ENCODE measurements at places on chromosomes 3 and 15.

DNA sequence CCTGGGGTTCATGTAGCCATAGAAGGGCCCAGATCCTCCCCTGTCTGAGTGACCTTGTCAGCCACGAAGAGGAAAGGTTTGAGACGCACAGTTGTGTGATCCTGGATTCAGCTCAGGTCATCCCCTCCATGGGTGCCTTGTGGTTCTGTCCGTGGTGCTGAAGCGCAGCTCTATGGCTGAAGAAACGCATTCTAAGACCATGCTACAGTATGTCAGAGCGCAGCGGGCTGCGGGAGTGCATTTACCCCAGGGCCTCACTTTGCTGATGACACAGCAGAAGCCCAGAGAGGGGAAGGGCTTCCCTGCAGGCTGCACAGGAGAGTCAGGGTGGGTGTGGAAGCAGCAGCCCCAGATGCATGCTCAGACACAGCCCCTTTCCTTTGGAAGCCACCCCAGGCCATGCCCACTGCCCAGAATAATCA is 68.8 kb upstream of the IQSEC1 start:
- no peak for DNase-seq

DNA sequence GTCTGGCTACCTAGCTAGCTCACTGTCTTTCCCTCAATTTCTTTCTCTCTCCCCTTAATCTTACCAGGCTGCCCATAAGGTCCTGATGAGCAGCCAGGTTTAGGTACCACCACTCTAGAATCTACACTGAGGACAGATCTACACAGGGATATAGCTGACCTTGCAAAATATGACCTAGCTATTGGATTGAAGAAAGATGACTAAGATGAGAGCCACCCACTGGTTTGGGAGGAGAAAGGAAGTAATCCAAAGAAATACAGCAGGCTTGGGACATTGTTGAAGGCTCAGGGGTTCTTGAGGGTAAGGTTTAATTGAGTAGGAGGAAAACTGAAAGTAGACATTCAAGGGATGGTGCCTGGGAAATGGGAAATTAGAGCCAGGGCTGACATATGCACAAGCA is 142.0 kb upstream of the TMC3 start:
- no peak for DNase-seq

- DNase-seq: no peak
Measured at GRCh38 chr3:80018375-80018774, 250.6 kb upstream of the ROBO1 start.

GRCh38 chr15:61049028-61049427 is 180.1 kb downstream of the RORA start:
- no peak for DNase-seq

- peak; percentile 51 for DNase-seq
Measured at GRCh38 chr15:74635228-74635627, 19.6 kb downstream of the CLK3 start.

GRCh38 chr3:107644631-107645030 is 121.9 kb downstream of the BBX start:
- DNase-seq: no peak

DNA sequence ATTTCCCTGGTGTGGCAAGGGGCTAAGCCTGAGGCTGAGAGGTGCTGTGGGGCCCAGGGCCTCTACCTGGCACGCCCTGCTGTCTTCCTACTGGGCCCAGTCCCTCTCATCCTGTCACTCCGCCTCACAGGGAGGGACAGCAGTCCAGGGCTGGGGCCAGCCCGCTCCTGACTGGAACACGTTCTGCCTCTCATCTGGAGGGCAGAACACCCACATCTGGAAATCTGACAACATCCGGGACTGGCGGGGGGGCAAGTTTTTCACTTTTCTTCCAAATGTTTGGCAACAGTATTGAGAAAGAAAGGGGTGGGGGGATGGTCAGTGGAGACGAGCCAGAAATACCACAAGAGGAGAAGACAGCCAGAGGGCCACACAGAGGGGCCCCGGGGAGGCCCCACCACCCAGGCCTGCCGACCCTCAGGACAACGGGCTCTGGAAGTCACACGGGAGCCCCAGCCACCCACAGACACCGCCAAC is 1.8 kb upstream of the MYL3 start:
- no peak for DNase-seq

- DNase-seq: no peak
Measured at GRCh38 chr3:157786211-157786610, 283.0 kb upstream of the VEPH1 start.

DNA sequence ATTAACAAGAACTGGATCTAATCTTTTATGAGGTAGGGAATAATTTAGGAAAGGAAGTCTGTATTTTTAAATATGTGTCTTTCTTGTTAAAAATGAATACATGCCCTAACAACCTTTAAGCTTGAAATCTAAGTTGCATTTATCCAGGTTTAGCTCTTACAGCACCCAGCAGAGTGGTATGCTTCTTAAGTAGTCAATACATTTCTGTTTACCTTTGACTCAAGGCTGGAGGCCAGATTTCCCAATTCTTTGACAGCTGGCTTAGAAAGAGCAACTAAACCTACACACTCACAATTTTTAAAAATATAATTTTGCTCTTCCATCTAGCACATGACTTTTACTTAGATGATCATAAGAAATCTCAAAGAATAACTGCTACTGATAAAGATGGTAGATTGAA is 148.9 kb downstream of the DPH6 start:
- DNase-seq: no peak

- no peak for DNase-seq
Measured at GRCh38 chr3:11272906-11273574, 843 bp downstream of the ATG7 start.

DNA sequence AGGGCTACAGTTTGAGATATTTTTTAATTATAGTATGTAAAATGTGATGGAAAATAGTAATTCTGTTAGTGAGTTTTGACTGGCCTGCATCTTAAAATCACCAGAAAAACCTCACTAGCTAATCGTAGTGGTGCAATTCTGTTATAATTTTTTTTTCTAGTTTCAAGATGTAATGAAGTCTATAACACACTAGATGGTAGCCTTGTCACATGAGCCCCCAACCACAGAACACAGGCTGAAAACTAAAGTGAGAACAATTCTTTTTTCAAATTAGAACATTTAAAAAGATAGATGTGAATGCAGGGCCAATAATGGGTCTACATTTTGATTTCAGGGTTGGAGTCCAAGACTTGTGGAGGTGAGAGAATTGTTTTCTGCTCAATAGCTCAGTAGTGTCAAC is 83.3 kb upstream of the KCNH8 start:
- no peak for DNase-seq

DNA sequence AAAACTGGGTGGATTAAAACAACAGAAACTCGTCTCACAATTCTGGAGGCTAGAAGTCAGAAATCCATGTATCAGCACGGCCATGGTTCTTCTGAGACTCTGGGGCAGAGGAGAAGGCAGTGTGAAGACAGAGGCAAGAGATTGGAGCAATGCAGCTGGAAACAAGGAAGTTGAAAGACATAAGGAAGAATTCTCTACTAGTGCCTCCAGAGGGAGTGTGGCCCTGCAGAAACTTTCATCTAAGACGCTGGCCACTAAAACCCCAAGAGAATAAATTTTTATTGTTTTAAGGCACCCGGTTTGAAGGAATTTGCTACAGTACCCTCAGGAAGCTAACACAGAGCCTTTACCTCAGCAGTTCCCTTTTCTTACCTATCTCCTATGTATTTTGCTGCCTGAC is 1012.2 kb upstream of the CADM2 start:
- no peak for DNase-seq

GRCh38 chr3:36511791-36512486 is 131.6 kb downstream of the STAC start:
- no peak for DNase-seq

- DNase-seq: no peak
Measured at GRCh38 chr3:184164648-184165330, 9.6 kb downstream of the DVL3 start.

DNA sequence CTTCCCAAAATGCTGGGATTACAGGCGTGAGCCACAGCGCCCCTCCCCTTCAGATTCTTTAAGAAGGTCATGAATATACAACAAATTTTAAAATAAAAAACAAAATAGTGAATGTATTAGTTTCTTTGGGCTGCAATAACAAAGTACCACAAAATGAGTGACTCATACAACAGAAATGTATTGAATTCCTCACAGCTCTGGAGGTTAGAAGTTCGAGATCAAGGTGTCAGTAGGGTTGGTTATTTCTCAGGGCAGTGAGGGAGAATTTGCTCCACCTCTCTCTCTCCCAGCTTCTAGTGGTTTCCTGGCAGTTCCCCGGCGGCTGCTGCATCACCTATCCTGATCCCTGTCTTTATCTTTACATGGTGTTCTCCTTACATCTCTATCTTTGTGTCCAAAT is 804.0 kb downstream of the ROBO1 start:
- no peak for DNase-seq

- no peak for DNase-seq
Measured at GRCh38 chr15:87740655-87741344, 515.7 kb downstream of the NTRK3 start.

GRCh38 chr3:83559082-83559481 is 1399.7 kb upstream of the CADM2 start:
- DNase-seq: no peak

DNA sequence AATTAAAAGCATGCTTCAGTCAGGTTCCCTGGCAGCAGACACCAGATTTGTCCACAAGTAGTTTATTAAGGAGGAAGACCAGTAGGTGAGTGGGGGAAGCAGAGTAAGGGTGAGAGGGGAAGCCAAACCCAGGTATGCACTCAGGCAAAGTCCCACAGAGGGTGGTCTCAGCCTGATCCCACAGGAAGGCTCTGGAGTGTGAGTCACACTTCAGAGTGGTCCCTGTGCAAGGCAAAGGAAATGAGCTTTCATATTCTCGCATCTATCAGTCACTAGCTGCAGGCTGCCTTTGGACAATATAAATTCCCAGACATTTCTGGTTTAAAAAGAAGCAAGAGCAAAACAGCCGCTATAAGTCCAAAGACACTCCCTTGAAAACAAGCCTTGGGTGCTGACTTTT is 78.5 kb downstream of the TRANK1 start:
- DNase-seq: no peak

- DNase-seq: no peak
Measured at GRCh38 chr3:48877671-48878070, 21.0 kb downstream of the SLC25A20 start.

DNA sequence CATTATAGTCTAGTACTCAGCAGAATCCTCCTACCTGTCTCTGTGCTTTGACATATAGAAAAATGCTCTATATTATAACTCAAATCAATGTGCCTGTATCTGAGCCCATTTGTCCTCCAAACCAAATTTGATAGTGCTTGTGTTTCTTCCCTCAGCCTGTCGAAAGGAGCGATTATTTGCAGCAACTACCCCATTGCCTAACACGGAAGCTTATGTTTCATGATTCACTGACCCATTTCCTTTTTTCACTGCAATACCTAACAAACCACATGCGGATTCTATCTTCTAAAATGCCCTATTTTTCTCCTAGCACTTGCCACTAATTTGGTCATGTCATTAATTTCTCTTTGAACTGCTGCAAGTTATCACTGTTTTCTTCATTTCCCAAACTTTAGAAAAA is 1220.6 kb upstream of the CADM2 start:
- no peak for DNase-seq

DNA sequence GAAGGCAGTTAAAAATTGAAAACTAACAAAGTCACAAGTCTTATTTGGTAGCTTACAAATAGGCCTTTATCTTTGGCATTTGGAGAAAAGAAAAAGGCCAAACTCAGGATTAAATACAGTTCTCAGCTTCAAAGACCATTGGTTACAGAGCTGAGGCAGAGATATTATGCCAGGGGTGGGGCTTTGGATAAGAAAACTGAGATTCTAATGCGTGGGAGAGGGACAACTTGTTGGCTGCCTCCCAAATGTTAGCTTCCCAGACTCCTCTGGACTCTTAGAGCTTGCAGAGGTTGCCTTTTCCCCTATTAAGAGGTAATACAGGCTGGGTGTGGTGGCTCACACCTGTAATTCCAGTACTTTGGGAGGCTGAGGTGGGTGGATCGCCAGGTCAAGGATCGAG is 231.8 kb downstream of the SQOR start:
- DNase-seq: no peak

- DNase-seq: no peak
Measured at GRCh38 chr15:27671819-27672437, 427.2 kb downstream of the OCA2 start.

DNA sequence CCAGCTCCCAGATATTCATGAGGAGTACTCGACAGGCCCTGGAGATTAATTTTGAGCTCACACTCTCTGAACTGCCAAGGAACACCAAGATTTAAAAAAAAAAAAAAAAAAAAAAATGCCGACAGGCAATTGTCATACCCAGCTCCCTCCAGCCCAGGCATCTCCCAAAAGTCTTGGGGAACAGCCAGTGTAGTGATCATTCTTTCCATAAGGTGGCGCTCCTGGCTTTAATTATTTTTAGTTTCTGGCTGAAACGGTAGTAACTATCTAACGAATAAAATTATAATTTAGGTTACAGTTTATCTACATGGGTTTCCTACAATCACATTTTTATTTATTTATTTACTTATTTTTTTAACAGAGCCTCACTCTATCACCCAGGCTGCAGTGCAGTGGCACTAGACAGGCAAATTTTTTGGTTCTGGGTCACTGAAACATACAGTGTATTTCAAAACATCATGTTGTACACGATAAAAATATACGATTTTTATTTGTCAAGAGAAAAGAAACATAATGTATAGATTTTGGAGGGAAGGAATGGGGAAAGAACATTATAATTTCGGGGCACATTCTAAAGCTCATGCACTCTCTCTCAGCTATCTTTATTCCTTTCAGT is 157.3 kb downstream of the ADAMTS9 start:
- no peak for DNase-seq

DNA sequence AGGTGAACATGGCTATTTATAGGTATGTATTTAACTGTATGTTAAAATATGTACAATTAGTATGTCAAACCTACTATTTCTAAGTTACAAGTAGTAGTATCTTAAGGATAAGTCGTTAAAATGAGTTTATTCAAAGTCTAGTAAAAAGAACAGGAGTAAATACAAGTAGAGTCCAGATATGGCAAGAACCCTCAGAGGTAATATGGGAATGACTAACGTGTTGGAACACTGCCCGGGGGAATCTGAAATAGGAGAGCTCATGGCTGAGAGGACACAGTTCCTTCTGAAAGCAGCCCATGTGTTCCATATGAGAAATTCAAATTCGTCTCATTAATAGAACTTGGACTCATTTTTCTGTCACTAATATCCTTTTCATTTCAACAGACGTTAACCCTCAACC is 158.8 kb downstream of the CLSTN2 start:
- no peak for DNase-seq

DNA sequence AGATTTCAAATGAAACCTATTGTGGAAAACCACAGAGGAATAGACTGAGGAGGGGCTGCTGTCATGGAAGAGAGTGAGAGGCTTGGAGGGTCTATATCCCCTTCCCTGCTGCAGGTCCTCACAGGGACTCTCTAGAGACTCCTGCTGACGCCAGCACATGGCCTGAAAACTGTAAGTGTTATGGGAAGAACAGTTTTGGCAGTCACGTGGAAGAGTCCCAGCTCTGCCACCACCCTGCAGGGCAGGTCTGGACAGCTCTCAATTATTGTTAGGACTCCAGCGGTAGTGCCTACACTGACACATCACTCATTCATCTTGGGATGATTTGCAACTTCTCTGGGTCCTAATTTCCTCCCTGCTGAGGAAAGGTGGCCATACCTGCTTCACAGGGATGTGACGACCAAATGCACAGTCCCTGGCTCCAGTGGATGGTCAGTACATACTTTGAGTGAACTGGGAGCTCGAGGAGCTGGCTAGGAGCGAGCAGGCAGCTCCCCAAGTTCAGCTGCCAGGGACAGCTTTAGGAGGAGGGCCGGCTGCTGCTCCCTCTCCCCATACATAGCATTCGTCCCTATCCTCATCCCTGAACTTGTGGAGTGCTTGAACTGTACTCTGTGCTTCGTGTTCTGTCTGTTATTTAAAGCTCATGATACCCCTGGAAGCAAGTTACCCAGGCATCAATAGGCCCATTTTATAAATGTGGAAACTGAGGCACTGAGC is 49.2 kb downstream of the CTXND1 start:
- no peak for DNase-seq

All from activated T-helper 9 cell treated with anti-CD3 and anti-CD28 coated beads, Interleukin-2, amount 50 U/mL, for 16 hours (primary cell).